ENCODE measurements at places on chromosomes 6 and 20. TPM values are rescaled to one million over a fixed set of nuclear protein-coding genes. Genes with fewer than 3 reads are reported as not detected.

GRCh38 chr6:18147616-18148015, 7.3 kb downstream of the TPMT start:
- no peak for DNase-seq
- H3K27me3 ChIP-seq, result no peaks in the 10 kb centered on the region
- H3K36me3 ChIP-seq, result no peaks in the 10 kb centered on the region
- H3K4me1 ChIP-seq, result no peaks in the 10 kb centered on the region

GRCh38 chr6:166252601-166253000, 55.6 kb downstream of the PRR18 start:
- no peak for DNase-seq
- H3K27ac ChIP-seq, result no peak overlapping the region
- H3K4me1 ChIP-seq, result peaks cover 5% of the 10 kb centered on the region
- no peaks in the 10 kb centered on the region for H3K36me3 ChIP-seq

The DSP gene
- 10.8 TPM for total RNA-seq

The THBD gene
- total RNA-seq, result 8.6 TPM

The TNFRSF21 gene
- total RNA-seq, result 33.1 TPM

GRCh38 chr20:45117581-45117980, 2.6 kb upstream of the WFDC5 start:
- no peak overlapping the region for H3K27ac ChIP-seq
- no peak overlapping the region for H3K4me3 ChIP-seq
- no peak for DNase-seq
- H3K27me3 ChIP-seq, result no peaks in the 10 kb centered on the region
- no peaks in the 10 kb centered on the region for H3K36me3 ChIP-seq
- H3K4me1 ChIP-seq, result no peaks in the 10 kb centered on the region

DNA sequence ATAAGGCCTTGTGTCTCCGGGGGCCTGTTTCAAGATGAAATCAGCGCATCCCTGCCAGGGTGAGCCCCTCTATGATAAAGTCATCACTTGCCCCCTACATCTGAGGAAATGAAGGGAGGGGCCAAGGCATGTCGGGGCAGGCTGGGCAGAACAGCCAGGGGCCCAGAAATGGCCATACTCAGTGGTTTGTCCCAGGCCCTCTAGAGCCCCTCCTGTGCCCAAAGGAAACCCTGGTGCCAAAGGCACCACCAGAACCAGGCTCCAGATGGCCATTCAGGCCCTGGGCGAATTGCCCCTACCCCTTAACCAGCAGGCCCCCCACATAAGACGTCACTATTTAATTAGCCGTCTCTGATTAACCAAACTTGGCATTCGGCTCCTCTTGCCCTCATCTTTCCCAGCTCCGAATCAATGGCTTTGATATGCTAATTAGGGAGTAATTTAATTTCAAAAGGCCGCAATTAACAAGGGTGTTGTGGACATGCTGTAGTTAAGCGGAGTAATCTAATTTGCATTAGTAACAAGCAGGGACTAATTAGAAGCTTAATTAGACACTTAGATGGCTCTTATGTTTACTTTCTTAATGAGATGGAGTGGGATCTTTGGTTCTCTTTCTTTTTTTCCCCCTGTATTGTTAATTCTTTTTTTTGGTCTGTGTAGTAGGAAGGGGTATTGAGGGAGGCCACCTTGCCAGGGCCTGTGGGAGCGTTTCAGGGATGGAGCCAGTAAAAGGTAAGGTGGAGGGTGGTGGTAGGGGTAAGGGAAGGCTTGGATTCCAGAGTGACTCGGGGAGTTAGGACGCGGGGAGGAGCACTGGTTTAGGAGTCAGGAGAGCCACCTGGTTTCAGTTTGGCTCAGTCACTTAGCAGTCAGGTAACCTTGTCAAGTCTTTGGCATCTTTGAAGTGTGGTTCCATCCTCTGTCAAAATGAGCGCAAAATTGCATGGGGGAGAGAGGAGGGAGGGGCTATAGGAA, 9.4 kb downstream of the FOXP4 start:
- H3K27me3 ChIP-seq, result no peaks in the 10 kb centered on the region
- DNase-seq, result no peak
- no peaks in the 10 kb centered on the region for H3K4me1 ChIP-seq

DNA sequence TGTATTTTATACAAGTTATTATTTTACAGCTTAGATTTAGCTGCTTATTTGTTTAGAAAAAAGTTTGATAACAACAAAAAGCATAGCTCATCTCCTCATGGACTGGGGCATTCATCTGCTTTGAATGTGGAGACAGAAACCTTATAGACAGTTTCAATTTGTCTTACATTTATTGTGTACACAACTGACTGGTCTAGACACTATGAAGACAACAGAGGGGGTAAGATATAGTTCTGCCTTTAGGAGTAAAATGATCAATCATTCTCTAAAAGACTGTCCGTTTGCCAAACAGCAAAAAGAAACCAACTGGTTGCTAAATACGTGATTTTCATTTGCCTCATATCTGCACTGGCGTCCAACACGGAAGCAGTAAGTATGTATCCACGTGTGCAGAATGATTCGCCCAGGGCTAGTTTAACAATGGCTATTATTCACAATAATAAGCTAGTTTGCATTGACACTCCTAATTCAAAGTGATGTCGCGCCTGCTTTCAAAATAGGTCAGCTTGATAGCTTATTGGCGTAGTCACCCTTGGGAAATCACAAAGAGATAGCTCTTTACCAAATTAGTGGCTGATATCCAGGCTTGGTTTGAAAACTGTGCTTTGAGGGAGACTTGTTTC, 153.6 kb downstream of the BMP2 start:
- no peaks in the 10 kb centered on the region for H3K36me3 ChIP-seq
- DNase-seq, result no peak
- no peaks in the 10 kb centered on the region for H3K27me3 ChIP-seq
- H3K27ac ChIP-seq, result no peak overlapping the region
- H3K4me3 ChIP-seq, result no peak overlapping the region

DNA sequence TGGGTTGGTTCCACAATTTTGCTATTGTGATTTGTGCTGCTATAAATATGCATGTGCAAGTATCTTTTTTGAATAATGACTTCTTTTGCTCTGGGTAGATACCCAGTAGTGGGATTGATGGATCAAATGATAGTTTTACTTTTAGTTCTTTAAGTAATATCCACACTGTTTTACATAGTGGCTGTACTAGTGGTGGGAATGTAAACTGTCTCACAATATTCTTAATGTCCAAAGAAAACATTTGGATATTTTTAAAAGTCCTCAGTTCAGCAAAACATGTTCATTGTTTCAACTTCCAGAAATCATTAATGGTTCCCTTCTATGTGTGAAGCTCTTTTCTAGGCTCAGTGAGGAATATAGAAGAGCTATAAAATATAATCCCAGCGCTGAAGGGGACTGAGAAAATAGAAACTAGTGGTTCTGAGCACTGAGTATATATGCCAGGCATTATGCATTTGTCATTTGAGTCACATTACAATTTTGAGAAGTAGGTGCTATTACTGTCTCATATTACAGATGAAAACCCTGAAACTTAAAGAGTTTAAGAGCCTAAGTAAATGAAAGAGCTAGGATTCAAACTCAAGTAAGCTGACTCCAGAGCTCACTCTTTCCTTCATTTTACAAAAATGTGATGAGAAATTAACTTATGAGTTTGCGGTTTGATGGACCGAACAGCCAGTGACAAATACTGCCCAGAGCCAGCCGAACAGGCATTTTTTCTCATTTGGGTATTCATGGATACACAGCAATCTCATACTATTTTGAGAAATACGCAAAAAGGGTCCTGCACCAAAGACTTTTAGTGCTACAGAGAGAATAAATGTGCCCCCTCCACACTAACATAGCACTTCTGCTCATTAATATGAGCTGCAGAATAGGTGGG, 250.1 kb downstream of the TBX18 start:
- no peaks in the 10 kb centered on the region for H3K27me3 ChIP-seq
- no peak overlapping the region for H3K27ac ChIP-seq
- H3K4me3 ChIP-seq, result no peak overlapping the region
- H3K36me3 ChIP-seq, result no peaks in the 10 kb centered on the region

All from uterus (tissue), 4 donors.